ENCODE measurements at places on chromosomes 1 and 21. TPM values are rescaled to one million over a fixed set of nuclear protein-coding genes. Genes with fewer than 3 reads are reported as not detected.

- H3K27ac ChIP-seq = no peak overlapping the region
- no peaks in the 10 kb centered on the region for H3K27me3 ChIP-seq
- no peak overlapping the region for H3K4me3 ChIP-seq
- H3K36me3 ChIP-seq = no peaks in the 10 kb centered on the region
- H3K4me1 ChIP-seq = no peaks in the 10 kb centered on the region
Measured at GRCh38 chr21:15227919-15228318, 163.1 kb upstream of the NRIP1 start.

- H3K27ac ChIP-seq = no peak overlapping the region
- no peak for DNase-seq
- H3K36me3 ChIP-seq = no peaks in the 10 kb centered on the region
- no peaks in the 10 kb centered on the region for H3K27me3 ChIP-seq
Measured at GRCh38 chr1:46519209-46519608, 29.6 kb downstream of the DMBX1 start.

DNA sequence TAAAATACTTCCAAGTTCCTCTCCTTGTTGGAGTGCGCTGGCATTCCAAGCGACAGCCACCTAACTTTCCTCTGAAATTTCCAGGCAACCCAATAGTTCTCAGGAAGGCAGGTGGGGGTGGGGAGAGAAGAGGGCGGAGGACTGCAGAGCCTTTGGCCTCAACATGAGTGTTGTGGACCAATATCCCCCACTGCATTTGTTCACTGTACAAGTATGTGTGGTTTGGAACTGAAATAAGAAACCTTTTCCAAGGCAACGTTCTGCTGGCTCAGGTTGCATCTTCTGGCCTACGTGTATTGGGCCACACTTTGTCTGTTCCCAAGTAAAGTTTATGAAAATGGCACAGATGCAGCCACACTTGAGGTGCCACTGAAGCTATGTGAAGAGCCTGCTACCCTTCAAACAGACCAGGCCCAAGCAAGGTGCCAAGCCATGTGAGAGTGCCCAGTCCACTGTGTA lies 153.4 kb downstream of the DHRS3 start:
- no peaks in the 10 kb centered on the region for H3K27me3 ChIP-seq
- H3K36me3 ChIP-seq = no peaks in the 10 kb centered on the region
- DNase-seq = peak; percentile 79
- no peak overlapping the region for H3K4me3 ChIP-seq
- H3K27ac ChIP-seq = peak overlapping the region; percentile 88

DNA sequence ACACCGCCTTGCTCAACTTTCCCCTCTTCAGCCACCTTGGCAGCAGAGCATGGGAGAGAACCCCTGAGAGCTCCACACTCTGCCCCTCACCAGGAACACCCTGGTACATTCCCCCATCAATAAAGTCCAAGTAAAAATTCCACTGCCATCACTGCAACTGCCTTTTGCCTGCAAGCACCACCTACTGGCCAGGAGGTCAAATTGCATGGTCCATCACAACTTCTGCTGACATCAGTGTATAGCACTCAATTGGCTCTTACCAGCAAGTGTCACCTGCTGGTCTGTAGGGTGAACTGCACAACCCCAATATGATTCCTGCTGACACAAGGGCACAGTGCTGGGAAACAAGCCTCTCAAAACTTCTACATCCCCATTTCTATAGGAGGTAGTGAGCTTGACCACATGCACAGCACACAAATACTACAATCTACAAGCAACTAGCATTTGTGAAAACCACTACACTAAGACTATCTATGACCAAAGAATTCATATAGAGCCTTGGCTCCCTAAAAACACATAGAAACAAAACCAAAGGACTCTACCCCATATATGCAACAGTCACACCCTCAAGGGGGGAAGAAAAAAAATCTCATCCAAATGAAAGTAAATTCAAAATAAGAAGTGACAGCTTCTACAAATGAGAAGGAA lies 69.2 kb downstream of the FASLG start:
- DNase-seq = no peak
- no peak overlapping the region for H3K4me3 ChIP-seq

GRCh38 chr21:41209016-41209619 lies 41.2 kb downstream of the BACE2 start:
- H3K36me3 ChIP-seq = no peaks in the 10 kb centered on the region
- H3K27me3 ChIP-seq = no peaks in the 10 kb centered on the region
- no peak for DNase-seq
- no peaks in the 10 kb centered on the region for H3K4me1 ChIP-seq
- no peak overlapping the region for H3K4me3 ChIP-seq

GRCh38 chr1:70495370-70495769 lies 84.3 kb downstream of the CTH start:
- DNase-seq = no peak
- no peaks in the 10 kb centered on the region for H3K27me3 ChIP-seq
- no peaks in the 10 kb centered on the region for H3K36me3 ChIP-seq
- no peaks in the 10 kb centered on the region for H3K4me1 ChIP-seq
- H3K4me3 ChIP-seq = no peak overlapping the region

IFI44 gene
- total RNA-seq = 52.7 TPM

OR10J1 gene
- not detected for total RNA-seq

Data from aorta (tissue), 5 donors.